ENCODE measurements at places on chromosomes 7 and 10.
A peak's percentile ranks its signal among the peaks of the same experiment; 100 is the strongest.

- peak; percentile 36 for DNase-seq
Measured at GRCh38 chr10:51960494-51960895, 261.1 kb upstream of the CSTF2T start.

DNA sequence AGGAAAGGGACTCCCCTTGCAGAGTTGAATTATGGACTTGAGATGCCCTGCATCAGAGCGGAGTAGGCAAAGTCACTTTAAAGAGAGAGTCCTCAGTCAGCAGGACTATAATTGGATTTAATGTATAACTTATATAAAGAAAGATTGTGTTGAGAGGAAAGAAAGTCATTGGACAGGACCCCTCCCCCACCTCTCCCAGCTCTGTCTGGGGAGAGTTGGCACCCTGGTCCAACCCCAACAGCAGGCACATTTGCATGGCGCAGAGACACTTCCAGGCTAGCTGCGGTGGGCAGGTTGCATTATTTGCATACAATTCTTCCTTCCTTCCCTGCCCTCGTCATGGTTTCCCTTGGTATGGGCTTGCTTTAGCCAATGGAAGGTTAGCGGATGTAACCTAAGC, 46.1 kb upstream of the NPTX2 start:
- no peak for DNase-seq

DNA sequence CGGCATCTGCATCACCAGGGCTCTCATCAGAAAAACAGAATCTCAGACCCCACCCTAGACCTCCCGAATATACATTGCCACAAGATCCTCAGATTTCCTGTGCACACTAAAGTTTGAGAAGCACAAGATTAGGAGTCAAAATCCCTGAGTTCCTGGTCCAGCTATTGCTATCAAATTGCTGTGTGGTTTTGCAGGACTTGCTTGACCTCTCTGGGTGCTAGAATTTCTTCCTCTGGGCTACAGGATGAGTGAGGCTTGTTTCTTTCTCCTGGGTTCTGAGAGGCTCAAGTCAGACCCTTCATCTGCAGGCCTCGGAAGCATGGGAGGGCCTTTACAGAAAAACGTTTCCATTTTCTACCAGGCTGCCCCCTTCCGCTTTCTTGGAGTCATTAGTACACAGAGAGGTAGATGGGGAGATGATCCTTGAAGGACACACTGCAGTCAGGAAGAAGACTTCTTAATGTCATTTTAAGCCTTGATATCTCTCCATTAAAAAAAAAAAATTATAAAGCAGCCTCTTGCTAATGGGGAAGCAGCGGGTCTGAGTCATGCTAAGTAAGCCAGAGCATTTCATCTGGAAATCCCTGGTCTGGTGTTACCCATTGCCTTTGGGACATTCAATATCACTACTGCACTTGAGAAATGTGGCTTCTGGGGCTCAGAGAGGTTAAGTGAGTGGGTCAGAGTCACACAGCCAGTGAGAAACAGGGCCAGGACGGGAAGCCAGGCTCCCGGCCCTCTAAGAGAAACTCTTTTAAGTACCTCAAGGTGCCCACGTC, 173.5 kb downstream of the KCNMA1 start:
- DNase-seq, result no peak

- no peak for DNase-seq
Measured at GRCh38 chr10:88198023-88198422, 334.6 kb downstream of the PTEN start.

GRCh38 chr10:122241836-122242235, 29.3 kb upstream of the BTBD16 start:
- DNase-seq, result no peak

DNA sequence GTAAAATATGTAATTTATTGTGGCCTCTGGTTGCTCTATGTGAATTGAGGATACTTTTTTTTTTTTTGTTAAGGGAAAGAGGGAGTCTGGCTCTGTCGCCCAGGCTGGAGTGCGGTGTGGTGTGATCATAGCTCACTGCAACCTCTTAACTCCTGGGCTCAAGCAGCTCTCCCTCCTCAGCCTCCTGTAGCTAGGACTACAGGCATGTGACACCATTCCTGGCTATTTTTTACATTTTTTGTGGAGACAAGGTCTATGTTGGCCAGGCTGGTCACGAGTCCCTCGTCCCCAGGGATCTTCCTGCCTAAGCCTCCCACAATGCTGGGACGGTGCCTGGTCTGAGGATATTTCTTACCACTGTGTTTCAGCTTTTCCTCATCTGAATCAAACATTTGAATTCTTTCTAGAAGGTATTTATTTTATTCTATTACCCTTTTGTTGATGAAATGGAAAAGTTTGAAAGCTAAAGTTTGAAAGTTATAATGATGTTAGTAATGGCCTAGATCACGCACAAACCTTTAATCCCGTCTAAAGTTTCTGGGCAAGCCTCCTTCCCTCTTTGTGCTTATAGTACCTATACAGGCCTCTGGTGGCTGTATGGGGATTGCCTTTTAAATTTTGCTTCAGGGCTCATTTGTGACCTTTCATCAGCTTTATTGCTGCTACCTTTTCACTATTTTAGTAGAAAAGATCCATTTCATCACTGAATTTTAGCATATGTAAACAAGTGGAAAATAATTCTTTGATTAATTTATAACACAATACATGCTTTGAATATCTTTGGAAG, 2.0 kb downstream of the IFRD1 start:
- DNase-seq, result peak; percentile 24

- DNase-seq, result no peak
Measured at GRCh38 chr10:128373071-128373749, 247.0 kb upstream of the MKI67 start.
